Activated T-helper 1 cell treated with Interleukin-2 at 50 U/mL for 16 hours (primary cell): ENCODE measurements at places on chromosomes 2 and 18.

DNA sequence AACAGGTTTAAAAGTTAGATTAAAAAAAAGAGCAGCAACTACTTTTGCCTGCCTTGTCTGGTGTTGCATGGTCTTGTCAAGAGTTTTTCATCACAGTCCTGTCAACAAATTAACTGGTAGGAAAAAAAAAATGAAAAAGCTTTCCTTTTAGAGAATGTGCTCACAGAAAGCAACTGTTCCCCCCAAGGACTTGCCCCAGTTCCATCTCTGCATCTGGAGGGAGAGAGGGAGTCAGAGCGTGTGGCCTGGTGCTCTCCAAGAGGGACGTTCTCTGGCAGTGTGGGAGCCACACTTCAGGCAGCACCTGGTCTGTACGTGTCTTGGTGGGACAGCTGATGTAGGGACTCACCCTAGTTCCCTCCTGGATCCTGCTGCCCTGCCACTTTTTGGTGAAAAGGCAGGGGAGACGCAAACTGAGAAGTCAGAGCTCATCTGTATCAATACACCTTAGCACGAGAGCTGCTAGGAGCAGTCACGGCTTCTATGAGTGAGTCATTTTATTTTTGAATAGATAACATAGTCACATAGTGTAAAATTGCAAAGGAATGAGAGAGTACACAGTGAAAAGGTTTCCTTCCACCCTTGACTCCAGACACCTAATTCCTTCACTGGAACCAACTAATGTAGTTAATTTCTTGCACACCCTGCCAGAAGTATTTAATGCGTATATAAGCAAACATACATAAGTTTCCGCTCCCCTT is 172.5 kb upstream of the MGAT5 start:
- DNase-seq: no peak

GRCh38 chr2:220931491-220931890 is 640.6 kb downstream of the EPHA4 start:
- DNase-seq: no peak

DNA sequence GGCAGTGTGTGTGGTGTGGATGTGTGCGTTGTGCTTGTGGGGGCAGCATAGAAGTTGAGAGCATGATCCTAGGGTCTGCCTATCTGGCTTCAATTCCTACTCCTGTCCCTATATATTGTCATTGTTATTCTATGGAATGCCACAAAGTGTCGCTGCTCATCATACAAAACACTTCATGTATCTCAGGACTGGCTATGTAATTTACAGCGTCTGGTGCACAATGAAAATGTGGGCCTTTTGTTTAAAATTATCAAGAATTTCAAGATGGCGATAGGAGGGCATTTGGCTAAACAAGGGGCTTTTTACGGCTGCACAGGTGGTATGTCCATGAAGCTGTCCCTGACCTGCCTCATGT is 3.4 kb downstream of the SERPINB2 start:
- DNase-seq: no peak

- no peak for DNase-seq
These were observed 222.9 kb downstream of the EIPR1 start for GRCh38 chr2:3154700-3155099.

- no peak for DNase-seq
These were observed 267.6 kb downstream of the GBX2 start for GRCh38 chr2:235900631-235901030.

DNA sequence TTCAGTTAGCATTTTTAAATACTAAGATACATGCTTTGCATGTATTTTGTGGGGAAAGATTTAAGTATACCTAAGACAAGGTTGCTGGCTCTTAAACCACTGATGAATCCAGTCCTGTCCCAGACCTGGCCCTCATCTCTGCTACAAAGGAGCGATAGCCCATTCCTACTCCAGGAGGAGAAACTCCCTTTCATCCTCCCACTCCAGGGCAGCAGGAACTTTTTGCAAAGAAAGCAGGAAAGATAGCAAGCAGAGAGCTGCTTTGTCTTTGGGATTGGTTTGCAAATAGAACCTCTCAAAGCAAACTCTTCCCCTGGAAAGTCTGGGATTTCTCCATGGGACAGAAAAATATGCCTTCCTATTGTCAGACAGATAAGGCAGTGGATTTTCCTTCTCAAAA is 43.6 kb upstream of the COPS8 start:
- DNase-seq: no peak

GRCh38 chr2:130720528-130720927 is 8.3 kb upstream of the GPR148 start:
- no peak for DNase-seq

DNA sequence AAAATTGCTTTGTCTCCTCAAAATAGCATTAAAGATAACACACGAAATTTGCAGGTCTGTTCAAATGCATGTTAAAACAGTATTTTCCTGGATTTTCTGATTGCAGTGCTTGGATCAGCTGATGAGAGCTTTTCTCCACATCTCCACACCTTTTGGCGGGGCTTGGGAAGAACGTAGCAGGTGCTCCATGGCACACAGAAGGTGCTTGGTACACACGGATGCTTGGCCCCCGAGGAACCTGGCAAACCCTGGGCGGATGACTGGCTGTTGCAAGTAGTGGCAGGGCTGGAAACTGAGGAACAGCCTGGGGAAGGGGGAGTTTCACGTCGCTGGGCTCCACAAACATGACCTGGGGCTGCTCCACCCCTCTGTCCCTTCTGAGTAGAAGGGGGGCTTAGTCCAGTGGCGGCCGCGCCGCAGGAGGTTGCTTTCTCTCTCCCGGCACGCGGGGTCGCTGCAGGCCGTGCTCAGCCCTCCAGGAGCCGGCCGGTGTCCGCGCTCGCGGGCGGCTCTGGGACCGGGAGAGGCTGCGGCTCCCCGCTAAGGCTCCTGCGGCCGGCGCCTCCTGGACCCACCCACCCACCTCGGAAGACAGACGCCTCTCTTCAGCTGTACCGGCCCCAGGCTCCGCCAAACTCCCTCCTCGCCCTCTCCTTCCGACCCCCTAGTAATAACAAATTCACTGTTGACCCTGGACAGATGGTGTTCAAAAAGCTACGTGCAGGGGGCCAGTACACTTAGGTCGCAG is 69.3 kb downstream of the MARCO start:
- DNase-seq: no peak
